ENCODE measurements at places on chromosomes 3 and 15. TPM values are rescaled to one million over a fixed set of nuclear protein-coding genes. Genes with fewer than 3 reads are reported as not detected.

DNA sequence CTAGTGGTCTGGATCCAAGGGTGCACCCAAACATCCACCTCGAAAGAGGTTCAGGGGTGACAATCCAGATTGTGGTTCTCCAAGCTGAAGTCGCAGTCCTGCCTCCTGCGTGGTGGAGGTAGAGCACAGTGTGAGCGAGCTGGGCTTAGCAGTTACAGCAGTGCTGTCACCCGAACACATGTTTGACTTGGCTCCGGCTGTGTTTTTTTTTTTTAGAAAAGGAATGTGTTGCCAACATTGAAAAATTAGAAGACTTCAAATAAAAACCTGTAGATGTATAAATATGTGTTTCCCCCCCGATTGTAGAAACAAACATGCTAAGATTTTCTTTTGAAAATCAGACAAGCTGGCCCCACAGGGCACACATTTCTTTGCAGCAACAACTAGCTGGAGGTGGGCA, 530.8 kb downstream of the SHQ1 start:
- no peak overlapping the region for H3K27ac ChIP-seq
- H3K27me3 ChIP-seq = no peaks in the 10 kb centered on the region
- no peak for DNase-seq
- H3K36me3 ChIP-seq = no peaks in the 10 kb centered on the region
- no peak overlapping the region for H3K4me3 ChIP-seq

GRCh38 chr3:56323986-56324420, 144.3 kb downstream of the ERC2 start:
- no peaks in the 10 kb centered on the region for H3K36me3 ChIP-seq
- no peaks in the 10 kb centered on the region for H3K4me1 ChIP-seq
- no peak for DNase-seq

- H3K27me3 ChIP-seq = no peaks in the 10 kb centered on the region
- no peaks in the 10 kb centered on the region for H3K36me3 ChIP-seq
- peaks cover 39% of the 10 kb centered on the region for H3K4me1 ChIP-seq
- no peak overlapping the region for H3K4me3 ChIP-seq
- DNase-seq = no peak
- H3K27ac ChIP-seq = peak overlapping the region; percentile 92
These were observed 2.6 kb upstream of the IDH3A start for GRCh38 chr15:78146425-78147154.

DNA sequence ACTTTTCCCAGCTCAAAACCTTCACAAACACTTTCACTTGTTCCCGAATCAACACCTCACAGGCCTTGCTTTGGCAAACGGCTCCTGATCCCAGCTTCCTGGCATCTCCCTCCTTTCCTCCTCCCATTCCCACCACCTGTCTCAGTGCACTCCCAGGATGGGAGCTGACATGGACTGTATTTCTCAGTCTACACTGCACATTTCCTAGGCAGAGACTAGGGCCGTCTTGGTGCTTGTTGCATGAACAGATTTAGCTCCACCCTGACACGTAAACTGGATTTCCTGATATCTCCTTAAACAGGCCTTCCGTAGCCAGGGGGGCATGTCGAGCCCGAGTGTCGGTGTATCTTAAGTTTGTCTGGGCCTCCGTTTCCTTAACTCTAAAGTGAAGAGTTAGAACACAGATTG, 790 bp upstream of the WHAMM start:
- H3K27ac ChIP-seq = peak overlapping the region; percentile 100
- no peak for DNase-seq
- H3K4me1 ChIP-seq = peaks cover 49% of the 10 kb centered on the region
- H3K36me3 ChIP-seq = peaks cover 9% of the 10 kb centered on the region

GRCh38 chr3:167251678-167252077, 128.4 kb downstream of the ZBBX start:
- no peak overlapping the region for H3K27ac ChIP-seq
- H3K27me3 ChIP-seq = no peaks in the 10 kb centered on the region
- H3K4me1 ChIP-seq = no peaks in the 10 kb centered on the region
- no peak overlapping the region for H3K4me3 ChIP-seq

DNA sequence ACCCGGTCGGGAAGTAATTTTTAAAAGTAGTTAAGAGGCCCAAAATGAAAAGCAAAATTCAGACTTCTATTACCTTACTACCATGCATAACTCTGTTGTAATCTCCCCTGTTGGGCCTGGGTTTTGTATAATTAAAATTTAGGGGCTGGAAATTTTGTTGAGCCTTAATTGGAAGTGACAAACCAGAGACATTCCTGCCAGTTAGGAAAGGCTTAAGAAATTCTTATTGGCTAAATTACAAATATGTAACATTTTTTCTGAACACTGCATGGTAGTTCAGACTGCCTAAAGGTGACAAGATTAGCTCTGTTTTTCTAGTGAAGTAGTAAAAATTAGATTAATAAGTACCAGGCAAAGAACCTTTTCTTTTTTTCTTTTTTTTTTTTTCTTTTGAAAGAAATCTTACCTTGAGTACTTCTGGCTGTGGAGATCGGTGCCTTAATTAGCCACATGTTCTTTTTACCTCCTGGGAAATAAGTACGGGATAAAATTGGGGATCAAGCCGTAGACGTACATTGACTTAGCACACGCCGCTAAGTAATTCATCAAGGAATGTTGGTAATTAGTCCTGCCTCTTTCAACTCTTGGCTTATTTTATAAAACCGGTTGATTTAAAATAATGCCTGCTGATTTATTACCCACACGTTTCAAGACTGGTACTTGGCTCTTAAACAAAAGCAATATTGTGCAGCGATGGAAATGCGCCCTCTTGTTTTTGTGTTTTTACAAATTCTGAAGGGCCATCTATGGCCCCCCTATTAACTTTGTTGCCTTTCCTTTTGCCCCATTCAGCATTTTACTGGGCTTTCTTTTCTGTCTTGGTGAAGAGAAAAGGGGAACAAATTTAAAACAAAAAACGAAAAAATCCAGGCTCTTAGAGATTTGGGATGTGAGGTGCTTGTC, 111.2 kb upstream of the SAMMSON start:
- no peaks in the 10 kb centered on the region for H3K27me3 ChIP-seq
- H3K27ac ChIP-seq = no peak overlapping the region
- DNase-seq = no peak
- H3K4me1 ChIP-seq = peaks cover 24% of the 10 kb centered on the region
- no peaks in the 10 kb centered on the region for H3K36me3 ChIP-seq
- no peak overlapping the region for H3K4me3 ChIP-seq

DNA sequence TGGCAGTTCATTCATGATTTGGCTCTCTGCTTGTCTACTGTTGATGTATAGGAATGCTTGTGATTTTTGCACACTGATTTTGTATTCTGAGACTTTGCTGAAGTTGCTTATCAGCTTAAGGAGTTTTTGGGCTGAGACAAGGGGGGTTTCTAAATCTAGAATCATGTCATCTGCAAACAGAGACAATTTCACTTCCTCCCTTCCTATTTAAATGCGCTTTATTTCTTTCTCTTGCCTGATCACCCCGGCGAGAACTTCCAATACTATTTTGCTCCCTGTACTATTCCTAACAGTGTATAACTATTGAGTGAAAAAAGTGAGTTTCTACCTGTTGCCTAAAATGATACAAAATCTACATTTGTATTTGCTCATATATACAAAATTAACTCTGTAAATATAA, 128.3 kb downstream of the ULK4 start:
- no peaks in the 10 kb centered on the region for H3K36me3 ChIP-seq
- H3K27me3 ChIP-seq = no peaks in the 10 kb centered on the region
- no peaks in the 10 kb centered on the region for H3K4me1 ChIP-seq
- DNase-seq = no peak
- H3K4me3 ChIP-seq = no peak overlapping the region
- H3K27ac ChIP-seq = no peak overlapping the region

ZNF80 gene
- total RNA-seq = not detected

GP9 gene
- not detected for total RNA-seq

NME9 gene
- total RNA-seq = 1.4 TPM

CCDC13 gene
- 0.64 TPM for total RNA-seq
